Right ventricle myocardium superior (tissue), 1 donor: ENCODE measurements at places on chromosomes 3 and 15.

DNA sequence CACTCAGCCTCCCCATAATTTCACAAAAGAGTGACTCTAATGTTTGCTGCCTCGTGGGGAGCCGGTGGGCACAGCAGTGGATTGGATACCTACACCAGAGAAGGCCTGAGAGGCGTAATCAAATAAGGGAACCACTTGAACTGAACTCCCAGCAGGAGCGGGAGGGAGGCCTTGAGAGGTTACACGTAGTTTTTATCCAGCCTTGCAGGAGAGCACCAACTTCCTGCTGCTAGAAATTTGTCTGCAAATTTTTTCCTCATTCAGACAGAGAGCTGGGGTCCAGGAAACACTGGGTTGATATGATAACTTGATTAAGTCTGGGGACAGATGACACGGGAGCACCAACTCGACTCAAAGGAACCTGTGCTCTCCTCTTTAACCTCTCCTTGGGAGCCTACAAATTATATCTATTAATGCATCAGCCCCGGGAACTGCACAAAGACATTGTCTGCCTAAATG is 69.8 kb downstream of the HES1 start:
- no peak for DNase-seq

DNA sequence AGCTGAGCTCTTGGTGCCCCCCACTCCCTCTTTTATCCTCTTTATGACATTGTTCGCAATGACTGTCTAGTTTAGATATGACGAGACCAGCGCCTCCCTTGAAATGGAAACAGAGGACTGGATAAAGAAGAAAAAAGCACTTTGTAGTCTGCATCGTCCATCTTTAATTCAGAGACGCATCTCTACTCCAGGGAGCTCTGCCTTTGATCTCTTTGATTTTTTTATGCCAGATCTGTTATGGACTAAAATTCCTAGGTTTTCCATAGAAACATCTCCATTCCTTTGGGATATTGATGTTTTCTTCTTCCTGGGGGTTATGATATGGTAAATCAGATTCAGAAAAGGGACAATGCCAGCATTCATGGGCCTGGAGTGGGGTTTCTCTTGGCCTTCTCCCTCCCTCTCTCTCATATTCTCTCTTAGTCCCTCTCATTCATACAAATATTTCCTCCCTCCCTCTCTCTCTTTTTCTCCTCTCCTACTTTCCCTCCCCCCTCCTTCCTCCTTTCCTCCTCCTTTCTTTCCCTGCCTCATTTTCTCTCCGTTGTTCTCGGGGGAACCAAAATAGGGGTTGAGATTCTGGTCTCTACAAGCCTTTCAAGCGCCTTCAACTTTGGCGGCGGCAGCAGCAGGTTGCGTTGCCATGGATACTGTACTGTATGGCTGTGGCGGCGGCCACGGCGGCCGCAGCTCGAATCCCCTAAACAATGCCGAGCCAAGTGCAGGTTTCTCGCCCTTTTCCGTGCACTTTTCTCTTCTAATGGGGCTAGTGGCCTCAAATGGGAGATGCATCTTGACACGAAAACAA is 45.5 kb downstream of the ZIC4 start:
- DNase-seq = no peak

DNA sequence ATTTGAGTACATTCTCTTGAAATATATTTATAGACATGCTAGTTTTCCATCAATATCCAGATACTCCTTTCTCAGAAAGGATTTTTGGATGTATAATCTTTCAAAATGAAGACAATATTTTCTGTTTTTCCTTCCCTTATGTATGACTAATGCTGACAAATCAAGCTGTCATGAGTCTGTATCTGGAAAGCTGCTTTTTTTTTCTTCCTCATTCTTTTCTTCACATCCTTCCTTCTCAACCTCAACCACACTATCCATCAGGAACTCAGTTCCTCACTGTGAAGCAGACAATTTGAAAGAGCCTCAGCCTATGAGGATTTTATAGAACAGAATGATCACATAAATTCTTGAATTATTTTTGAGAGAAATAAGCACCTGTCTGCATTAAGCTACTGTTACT is 335.9 kb upstream of the EPHA6 start:
- DNase-seq = no peak

DNA sequence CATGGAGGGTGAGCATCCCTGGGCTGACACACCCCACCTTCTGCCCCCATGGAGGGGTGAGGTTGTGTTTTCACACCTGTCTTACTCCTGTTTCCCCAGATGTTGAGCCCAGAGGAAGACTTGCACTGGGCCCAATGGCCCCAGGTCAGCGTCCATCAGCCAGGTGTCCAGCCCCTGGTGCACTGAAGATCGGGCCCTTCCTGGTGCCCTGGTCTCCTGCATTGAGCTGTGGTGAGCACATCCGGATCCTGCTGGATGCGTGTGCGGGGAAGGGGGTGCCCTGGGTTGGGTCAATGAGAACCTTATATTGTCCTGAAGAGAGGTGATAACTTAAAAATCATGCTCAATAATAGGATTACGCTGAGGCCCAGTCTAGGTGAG is 227.3 kb downstream of the SNRPN start:
- DNase-seq = peak; percentile 27

DNA sequence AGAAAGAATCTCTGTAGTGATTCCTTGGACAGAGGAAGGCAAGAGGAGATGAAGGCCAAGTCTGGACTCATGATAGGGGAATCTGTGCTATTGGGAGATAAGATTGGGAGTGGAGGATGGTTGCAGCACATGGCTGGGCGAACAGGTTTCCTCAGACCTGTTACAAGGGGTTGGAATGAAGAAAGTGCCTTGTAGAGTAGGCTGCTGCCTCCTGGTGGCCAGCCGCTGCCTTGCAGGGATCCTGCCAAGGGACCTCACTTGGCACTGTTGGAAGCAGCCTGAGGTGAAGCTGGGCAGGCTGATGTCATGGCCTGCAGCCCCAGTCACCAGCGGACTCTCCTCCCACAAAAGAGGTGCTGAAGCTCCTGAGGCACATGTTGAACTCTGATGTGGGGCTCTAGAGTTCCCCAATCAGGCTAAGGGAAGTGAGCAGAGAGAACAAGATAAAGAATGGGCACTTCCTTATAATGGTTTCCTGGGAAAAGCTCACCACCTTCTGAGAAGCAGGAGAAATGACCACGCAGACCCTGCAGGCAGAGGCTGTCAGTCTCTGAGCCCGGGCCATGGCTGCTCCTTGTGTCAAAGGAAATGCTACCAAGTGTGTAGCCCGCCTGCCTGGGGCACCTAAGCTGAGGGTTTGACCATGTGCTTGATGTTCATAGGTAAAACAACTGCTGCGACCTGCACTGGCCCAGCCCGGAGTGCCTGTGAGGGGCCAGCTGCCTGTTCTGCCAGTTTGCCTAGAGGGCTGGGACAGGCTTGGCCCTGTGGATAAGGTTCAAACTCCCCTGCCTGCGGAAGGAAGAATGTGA is 1.6 kb upstream of the TEX264 start:
- DNase-seq = peak; percentile 93

DNA sequence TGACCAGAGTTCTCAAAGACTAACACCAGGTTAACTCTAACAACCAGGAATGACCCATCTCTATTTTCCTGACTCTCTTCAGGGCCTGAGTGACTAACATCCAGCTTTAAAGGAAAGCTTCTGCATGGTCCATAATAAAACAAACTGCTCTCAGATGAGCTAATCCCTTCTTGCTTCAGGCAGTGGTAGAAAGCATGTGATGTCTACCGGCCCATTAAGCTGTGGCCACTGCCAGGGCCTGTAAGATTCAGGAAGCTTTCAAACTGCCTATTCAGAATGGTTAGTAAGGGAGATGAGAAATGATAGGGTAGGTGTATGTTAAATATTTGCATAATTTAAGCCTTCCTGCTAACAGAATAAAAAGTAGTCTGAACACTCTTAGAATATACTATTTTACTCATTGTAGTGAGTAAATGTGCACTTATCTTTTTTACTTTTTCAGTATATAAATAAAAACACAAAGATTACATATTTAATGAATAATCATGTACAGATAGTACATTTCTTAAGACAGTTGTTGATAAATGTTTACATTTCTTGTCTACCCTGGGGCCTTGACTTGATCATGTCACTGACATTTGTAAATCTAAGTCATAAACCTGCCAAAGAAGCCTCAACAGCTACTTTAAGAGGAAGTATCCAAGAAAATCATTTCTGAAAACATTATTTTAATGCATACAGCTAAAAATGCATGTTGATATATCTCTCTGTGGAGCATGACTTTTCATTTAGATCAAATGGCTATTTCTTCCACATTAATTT is 222.0 kb downstream of the MCTP2 start:
- DNase-seq = no peak

GRCh38 chr15:65470866-65471265 is 46.6 kb downstream of the DPP8 start:
- no peak for DNase-seq

GRCh38 chr3:174218016-174218415 is 641.1 kb upstream of the NAALADL2 start:
- no peak for DNase-seq

DNA sequence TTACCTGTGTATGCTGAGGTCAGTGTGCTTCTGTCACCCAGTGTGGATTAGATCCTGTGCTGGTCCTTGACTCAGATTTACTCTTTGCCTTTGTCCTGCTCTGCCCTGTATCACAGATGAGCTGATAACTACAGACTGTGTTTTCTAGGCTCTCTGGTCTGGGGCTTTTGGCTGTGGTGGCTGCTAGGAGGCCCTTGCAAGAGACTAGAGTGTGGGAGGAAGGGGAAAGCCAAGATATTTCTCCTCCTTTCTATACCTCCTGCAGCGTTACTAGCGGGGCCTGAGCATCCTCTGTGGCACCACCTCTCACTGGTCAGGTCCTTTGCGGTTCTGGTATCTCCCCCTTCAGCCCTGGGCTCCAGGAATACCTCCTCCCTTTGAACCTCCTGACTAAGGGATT is 282.3 kb upstream of the TBC1D5 start:
- no peak for DNase-seq

GRCh38 chr3:187717572-187717971 is 15.2 kb upstream of the RTP2 start:
- no peak for DNase-seq

- no peak for DNase-seq
Observed at GRCh38 chr15:70463453-70463834, 299.9 kb downstream of the UACA start.

GRCh38 chr3:156628836-156629618 is 45.4 kb upstream of the TIPARP start:
- no peak for DNase-seq

DNA sequence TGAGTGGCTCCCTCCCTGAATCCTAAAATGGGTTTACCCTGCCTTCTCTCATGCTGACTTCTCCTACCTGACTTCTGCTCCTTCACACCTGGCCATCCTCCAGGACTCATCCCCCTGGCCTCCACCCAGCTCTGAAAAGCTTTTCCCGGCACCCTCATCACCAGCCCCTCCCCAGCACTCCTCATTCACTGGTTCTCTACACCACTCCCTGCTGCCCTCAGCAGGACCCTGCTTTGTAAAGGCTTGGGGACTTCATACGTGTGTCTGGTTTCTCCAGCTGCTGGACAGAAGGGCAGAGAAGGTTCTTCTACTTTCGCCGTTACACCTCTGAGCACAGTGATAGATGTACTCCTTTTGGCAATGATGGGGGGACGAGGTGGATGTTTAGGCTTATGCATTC is 184.9 kb upstream of the UBE3A start:
- DNase-seq = no peak

DNA sequence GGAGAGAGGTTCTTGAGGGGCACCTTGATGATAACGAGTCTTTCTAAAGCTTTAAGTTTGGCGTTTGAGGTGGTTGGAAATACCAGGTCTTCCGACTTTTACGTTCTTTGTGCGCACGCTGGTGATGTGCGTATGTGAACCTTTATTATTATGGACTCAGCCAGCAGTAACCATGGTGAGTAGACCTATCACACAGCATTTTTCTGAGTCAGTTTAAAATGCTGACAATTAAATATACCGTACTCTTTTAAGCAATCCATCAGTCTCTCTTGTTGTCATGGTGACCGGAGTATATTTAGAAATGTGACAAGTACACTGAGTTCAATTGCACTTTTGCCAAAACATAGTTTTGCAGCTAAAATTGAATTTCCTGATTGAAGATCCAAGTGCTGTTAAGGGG is 172.2 kb downstream of the LPP start:
- no peak for DNase-seq

DNA sequence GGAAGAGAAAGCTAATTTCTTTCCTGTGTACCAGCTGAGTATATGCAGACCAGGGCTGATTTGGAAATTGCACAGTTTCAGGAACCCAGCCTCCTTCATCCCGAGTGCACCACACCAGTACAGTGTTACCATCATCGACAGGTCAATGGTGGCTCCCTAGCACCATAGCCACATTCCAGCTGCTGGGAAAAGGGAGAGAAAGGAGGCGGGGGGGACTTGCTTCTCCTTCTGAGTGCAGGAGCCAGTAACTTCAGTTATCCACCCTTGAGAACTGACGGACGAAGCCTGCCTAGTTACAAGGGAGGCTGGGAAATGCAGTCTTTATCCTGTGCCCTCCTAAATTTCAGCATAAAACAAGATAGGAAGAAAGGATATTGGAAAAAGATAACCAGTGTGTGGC is 129.7 kb upstream of the PRICKLE2 start:
- no peak for DNase-seq

DNA sequence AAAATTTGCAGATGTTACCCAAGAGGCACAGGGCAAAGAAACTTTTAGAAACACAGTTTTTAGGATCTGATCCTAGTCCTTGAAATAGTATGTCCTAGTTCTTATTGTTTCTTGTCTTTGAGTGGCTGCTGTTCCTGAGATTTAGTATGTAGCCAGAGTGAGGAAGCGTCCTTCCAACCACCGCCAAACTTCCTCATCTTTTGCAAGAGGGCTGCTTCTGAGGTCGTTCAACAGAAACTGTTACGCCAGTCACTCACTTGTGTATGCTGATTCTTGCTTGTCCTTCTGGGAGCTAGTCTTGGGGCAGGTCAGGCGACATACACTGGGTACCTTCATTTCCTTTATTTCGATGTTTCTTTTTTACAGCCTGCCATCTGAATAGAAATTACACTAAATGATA is 577.3 kb upstream of the ZNF717 start:
- no peak for DNase-seq

GRCh38 chr3:132486099-132486498 is 68.8 kb downstream of the DNAJC13 start:
- no peak for DNase-seq

DNA sequence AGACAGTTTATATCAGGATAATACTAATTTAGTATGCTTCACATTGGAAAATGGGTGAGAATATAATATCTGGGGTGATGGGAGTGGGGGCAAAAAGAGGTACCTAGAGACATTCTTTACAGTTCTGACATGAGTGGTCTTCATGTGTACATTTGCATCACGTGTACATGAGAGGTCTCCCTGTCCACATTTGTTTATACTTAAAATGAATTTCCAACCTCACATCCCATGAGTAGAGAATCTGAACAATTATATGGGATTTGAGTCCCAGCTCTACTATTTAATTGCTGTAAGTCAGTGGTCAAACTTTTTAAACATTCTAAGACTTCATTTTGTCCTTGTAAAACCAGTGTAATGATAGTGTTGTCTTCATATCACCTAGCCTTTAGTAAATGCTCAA is 408.4 kb downstream of the NAALADL2 start:
- DNase-seq = no peak

GRCh38 chr3:161700998-161701397 is 204.4 kb downstream of the OTOL1 start:
- no peak for DNase-seq
